ENCODE measurements at places on chromosomes 2 and 18.

DNA sequence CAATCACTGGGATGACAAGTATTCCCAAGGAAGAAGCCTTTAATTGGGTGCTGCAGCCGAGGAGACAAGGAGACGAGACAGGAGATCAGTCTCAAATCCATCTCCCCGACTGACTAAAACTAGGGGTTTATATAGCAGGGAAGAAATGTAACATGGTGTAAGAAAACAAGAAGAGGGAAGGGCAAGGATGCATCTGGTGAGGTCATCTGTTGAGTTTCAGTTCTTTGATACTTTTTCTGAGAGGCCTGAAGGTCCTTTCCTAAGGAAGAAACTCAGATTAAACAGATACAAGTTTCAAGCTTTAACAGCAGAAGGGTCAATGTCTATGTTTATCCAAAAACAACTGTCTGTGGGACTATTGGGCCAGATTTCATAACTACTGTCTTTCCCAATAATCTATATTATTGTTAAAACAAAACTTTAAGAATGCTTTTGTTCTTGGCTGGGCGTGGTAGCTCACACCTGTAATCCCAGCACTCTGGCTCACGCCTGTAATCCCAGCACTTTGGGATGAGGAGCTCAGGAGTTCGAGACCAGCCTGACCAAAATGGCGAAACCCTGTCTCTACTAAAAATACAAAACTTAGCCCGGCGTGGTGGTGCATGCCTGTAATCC is 2.5 kb upstream of the PDCL3 start:
- no peak overlapping the region for H3K4me3 ChIP-seq
- H3K27ac ChIP-seq: no peak overlapping the region
- H3K36me3 ChIP-seq: no peaks in the 10 kb centered on the region
- DNase-seq: no peak
- no peaks in the 10 kb centered on the region for H3K27me3 ChIP-seq

- H3K4me3 ChIP-seq: no peak overlapping the region
- H3K27me3 ChIP-seq: peaks cover 2% of the 10 kb centered on the region
- DNase-seq: no peak
- H3K36me3 ChIP-seq: no peaks in the 10 kb centered on the region
Observed at GRCh38 chr18:46629361-46629760, 27.7 kb downstream of the LOXHD1 start.

DNA sequence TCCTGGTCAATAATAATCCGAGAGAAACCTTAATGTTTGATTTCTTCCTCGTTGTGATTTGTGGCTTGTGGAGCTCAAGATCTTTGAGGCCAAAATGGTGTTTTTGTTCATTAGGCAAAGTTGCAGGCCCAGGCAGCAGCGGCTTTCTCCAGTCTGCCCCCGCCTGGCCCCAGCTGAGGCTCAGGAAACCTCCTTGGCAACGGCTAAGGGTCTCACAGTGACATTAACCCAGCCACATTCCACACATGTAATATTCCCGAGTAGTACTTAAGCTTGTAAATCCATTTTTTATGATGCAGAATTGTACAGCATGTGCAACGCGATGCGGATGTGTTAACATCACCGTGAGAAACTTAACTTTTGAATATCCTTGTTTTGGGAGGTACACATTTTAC is 200.1 kb downstream of the BCL11A start:
- H3K4me1 ChIP-seq: no peaks in the 10 kb centered on the region
- H3K4me3 ChIP-seq: no peak overlapping the region
- no peak overlapping the region for H3K27ac ChIP-seq
- DNase-seq: no peak

DNA sequence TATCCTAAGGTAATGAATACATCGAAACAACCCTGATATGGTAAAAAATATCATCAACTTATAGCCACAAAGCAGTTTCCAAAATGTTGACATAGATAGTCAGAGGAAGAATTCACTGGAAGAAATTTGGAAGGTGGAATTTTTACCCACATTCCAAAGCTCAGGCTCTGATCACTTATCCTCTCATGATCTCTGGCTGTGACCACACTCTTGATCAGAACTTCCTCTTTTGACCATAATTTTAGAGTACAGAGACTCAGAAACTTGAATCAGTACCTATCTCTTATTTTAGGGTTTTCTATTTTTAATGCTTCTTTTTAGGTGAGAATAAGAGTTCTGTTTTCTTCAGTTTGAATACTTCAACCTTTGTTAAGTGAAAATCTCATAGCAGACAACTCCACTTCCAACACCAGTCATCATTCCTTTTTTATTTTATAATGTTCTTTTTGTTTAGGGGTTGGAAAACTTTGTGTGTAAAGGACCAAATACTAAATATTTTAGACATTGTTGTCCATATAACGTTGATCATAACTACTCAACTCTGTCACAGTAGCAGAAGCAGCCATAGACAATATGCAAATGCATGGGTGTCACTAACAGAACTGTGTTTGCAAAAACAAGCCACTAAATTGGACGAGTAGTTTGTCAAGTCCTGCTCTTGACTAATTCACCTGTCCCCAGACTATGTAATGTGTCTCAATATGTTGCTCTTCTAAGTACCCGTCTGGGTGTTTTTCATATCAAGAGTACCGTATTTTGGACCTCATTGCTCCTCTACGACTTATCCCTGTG is 891.6 kb upstream of the CRIM1 start:
- DNase-seq: no peak
- H3K27ac ChIP-seq: no peak overlapping the region
- no peak overlapping the region for H3K4me3 ChIP-seq
- H3K36me3 ChIP-seq: no peaks in the 10 kb centered on the region

GRCh38 chr2:45496869-45497268 is 114.2 kb downstream of the SRBD1 start:
- no peaks in the 10 kb centered on the region for H3K4me1 ChIP-seq
- no peaks in the 10 kb centered on the region for H3K27me3 ChIP-seq
- no peak for DNase-seq

DNA sequence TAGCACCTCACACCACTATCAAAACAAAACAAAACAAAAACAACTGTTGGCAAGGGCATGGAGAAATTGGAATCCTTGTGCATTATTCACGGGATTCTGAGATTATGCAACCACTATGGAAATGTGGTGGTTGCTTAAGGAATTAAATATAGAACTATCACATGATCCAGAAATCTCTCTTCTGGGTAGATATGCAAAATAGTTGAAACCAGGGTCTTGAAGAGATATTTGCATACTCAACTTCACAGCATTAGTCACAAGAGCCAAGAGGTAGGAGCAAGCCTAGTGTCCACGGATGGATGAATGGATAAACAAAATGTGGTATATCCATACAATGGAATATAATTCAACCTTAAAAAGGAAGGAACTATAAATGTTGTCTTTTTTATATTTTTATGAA is 7.0 kb downstream of the TMEM131 start:
- peaks cover 4% of the 10 kb centered on the region for H3K4me1 ChIP-seq
- no peak for DNase-seq
- no peak overlapping the region for H3K27ac ChIP-seq
- no peaks in the 10 kb centered on the region for H3K27me3 ChIP-seq

GRCh38 chr2:69185807-69186206 is 172.8 kb downstream of the ANTXR1 start:
- no peaks in the 10 kb centered on the region for H3K36me3 ChIP-seq
- H3K27me3 ChIP-seq: no peaks in the 10 kb centered on the region
- no peak overlapping the region for H3K27ac ChIP-seq

DNA sequence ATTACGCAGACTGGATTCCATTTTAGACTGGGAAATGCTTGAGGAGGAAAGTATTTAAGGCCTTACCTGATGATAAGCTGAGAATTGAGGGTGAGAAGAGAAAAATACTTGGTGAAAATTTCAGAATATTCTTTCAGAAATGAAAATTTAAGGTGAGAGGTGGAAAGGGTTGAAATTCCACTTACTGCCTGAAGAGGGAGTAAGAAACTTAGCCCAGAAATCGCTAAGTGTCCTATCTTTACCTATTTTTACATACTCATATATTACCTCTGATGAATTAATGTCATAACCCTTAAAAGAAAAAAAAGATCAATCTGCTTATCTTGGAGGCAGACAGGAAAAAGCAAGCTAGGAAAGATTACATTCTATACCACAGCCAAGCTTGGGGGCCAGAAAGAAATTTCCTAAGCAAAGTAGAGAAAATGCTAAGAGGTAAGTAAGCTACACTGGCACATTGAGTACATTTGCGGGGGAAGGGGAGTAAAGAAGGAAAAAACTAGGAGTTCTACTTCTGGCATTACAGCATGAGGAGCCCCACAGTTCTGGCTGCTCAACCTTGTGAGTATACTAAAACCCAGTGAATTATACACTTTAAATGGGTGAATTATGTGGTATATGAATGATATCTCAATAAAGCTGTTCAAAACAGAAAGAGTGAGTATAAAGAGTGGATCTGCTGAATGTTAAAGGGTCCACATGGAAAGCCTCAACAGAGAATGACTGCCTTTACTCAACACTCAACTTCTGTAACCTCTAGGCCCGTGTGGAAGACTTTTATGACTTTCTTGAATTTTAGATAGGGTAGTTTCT is 33.8 kb downstream of the SMC6 start:
- DNase-seq: no peak
- H3K27ac ChIP-seq: no peak overlapping the region
- no peaks in the 10 kb centered on the region for H3K27me3 ChIP-seq
- no peak overlapping the region for H3K4me3 ChIP-seq

GRCh38 chr18:53994016-53994415 is 230.5 kb downstream of the MBD2 start:
- no peaks in the 10 kb centered on the region for H3K4me1 ChIP-seq
- H3K27me3 ChIP-seq: no peaks in the 10 kb centered on the region
- H3K36me3 ChIP-seq: no peaks in the 10 kb centered on the region
- DNase-seq: no peak
- H3K4me3 ChIP-seq: no peak overlapping the region
